NCI-H460 (cell line): ENCODE measurements at places on chromosomes 4 and X. TPM values are rescaled to one million over a fixed set of nuclear protein-coding genes. Genes with fewer than 3 reads are reported as not detected.

GRCh38 chr4:10015140-10015753 is 6.0 kb downstream of the SLC2A9 start:
- DNase-seq, result peak; percentile 25

DNA sequence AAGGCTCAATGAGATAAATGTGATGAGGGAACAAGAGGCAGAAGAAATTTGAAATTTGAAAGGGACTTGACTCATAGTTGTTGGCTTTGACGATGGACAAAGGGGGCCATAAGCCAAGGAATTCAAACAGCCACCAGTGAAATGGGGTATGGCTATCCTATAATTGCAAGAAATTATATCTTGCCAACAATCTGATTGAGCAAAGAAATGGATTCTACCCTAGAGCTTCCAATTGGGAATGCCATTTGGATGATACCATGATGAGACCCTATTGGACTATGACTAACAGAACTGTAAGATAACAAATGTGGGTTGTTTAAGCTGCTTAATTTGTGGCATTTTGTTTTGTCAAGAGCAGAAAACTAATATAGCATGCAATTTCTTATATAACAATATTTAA is 270.1 kb upstream of the ARSJ start:
- DNase-seq, result no peak

GRCh38 chrX:137575596-137576255 is 9.8 kb downstream of the ZIC3 start:
- DNase-seq, result no peak

Gene PNMA6F
- not detected in 2 replicates for total RNA-seq

- peak; percentile 20 for DNase-seq
Observed at GRCh38 chrX:29662101-29662500, 553.3 kb upstream of the MAGEB2 start.

Gene CSN1S1
- total RNA-seq, result not detected in 2 replicates

DNA sequence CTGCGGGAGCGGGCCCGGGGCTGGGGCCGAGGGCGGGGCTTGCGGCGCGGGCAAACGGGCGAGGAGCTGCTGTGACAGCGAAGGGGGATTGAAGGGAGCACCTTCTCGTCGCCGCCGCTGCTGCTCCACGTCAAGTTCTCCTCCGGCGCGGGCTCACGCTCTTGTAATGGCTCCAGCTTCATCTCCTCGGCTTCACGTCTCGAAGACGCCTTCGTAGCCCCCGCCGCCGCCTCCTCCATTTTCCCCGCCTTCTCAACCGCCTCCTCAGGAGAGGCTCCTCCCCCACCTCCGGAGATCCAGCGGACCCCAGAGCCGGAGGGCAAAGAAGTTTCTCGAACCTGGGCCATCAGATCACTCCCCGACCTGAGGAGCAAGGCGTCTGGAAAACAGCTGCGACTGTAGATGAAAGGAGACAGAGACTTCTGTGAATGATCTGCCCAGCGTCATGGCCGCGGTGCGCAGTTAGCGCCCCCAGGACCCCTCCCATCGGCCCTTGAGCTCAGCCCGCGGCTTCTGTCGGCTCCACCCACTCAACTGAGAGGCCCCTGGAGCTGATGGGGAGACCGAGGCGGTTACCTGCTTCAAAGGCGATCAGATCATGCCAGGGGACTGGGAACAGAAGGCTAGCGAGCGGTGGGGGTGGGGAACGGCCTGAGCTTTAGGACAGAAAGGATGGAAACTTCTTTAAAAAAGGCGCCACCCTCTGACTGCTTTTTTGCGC is 895 bp downstream of the USP51 start:
- DNase-seq, result peak; percentile 39

Gene SPANXN4
- total RNA-seq, result 34.8 and 37.5 TPM in 2 replicates

DNA sequence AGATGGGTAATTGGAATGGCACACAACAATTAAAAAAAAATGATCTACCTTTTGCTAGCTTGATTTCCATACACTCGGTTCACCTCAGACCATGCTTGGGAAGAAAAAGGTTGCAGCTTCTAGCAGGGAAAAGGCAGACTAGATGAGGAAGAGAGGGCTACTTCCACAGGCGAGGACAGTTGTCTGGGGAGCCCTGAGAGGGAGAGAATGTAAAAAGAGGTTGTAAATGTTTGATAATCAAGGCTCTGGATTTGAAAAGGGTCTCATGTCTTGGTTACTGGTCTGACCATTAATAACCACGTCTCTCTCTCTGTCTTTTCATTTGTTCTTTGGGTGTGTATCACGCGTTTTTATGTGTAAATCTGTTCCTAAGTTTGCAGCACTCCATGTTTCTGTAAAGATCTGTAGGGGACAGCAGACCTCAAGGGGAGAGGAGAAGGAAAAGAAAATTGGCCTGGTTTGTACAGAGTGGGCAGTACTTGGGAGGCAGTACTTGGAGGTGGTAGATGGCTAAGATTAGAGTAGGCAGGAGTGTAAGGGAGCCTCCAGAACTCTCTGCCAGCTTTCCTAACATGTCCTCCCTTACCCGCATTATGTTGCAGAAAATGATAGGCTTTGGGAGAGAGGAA is 750 bp downstream of the ARMCX5 start:
- no peak for DNase-seq

Gene XG
- total RNA-seq, result not detected in 2 replicates

GRCh38 chr4:80173401-80173800 is 23.9 kb upstream of the PRDM8 start:
- no peak for DNase-seq
